ENCODE measurements at places on chromosomes 3 and 15. TPM values are rescaled to one million over a fixed set of nuclear protein-coding genes. Genes with fewer than 3 reads are reported as not detected.

The FBXL22 gene
- total RNA-seq = 0.13 TPM

- no peak for DNase-seq
Observed at GRCh38 chr3:81788044-81788443, 26.6 kb upstream of the GBE1 start.

- DNase-seq = no peak
Observed at GRCh38 chr15:68672781-68673205, 94.0 kb downstream of the CORO2B start.

- no peak for DNase-seq
Observed at GRCh38 chr15:64542091-64542490, 81.7 kb downstream of the ZNF609 start.

DNA sequence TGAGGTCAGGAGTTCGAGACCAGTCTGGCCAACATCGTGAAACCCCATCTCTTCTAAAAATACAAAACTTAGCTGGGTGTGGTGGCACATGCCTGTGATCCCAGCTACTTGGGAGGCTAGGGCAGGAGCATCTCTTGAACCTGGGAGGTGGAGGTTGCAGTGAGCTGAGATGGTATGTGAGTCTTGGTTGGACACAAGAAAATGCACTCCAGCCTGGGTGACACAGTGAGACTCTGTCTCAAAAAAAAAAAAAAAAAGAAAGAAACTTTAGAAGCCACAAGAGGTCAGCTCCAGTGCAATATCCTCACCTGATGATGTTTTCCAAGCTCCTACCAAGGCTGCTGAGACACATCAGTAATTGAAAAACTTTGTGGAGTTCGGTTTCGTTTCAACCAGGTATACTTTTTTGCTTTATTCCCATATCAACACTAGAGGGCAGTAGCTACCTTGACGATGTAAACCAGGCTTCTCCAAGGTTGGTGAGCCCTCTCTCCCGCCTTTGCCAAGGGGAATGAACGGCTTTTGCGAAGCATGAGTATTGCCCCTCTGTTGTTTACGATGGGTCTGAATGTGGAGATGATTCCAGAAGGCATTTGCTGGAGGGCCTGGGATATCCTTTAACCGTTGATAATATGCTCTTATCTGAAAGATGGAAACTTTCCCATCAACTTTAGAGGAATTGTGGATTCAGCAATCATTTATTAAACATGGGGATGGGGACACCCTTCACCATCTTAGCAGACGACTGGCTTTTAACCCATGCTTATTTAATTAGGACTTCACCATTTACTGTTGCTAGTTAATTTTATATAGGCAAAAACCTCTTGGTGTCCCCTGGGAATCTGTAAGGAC is 202.8 kb downstream of the SV2B start:
- peak; percentile 44 for DNase-seq

GRCh38 chr15:59174151-59174834 is 32.4 kb upstream of the LDHAL6B start:
- no peak for DNase-seq

DNA sequence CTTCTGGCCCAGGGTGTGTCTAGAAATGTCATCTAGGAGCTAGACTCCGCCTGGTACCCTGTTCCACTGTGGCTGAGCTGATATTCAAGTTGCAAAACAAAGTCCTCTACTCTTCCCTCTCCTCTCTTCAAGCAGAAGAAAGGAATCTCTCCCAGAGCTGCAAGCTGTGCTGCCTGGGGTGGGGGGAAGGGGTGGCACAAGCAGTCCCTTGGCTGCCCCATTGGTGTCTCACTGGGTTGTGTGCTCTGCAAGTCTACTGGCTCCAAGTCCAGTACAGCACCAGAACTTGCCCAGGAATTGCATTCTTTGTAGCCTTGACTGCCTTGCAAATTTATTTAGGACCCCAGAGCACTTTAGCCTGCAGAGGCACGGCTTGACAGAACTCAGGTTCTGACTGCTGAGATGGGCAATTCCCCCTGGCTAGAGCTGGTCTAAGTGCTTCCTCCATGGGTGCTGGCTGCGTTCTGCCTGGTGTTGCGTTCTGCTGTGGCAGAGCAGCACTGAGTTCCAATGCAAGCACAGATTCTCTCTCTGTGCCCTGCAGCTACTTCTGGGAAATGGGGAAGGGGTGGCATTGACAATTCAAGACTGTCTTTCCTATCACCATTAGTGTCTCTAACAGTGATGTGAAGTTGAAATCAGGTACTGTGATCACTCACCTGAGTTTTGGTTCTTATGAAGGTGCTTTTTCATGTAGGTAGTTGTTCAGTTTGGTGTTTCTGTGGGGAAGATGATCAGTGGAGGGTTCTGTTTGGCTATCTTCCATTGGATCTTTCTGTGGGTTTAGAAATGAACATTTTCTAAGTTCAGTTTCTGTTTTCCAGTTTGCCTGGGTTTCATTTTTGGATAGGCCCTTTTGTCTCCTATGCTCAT is 39.5 kb downstream of the OXSR1 start:
- no peak for DNase-seq

DNA sequence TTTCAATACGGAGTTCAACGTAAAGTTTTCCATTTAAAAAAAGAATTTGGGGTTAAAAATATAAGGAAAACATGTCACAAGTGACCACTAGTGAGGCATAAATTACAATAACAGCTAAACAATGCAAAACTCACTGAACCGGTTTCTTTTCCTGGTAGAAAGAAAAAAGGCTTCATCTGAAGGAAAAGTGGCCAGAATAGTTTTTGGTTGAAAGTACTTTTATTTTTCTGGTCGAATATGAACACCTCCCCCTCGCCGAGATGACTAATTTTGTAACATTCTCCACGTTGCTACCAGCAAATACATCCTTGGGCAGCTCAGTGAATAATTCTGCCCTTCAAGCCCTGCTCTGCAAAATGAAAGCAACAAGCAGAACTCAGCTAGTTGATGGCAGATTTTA is 3.9 kb upstream of the SRGAP3 start:
- DNase-seq = no peak

DNA sequence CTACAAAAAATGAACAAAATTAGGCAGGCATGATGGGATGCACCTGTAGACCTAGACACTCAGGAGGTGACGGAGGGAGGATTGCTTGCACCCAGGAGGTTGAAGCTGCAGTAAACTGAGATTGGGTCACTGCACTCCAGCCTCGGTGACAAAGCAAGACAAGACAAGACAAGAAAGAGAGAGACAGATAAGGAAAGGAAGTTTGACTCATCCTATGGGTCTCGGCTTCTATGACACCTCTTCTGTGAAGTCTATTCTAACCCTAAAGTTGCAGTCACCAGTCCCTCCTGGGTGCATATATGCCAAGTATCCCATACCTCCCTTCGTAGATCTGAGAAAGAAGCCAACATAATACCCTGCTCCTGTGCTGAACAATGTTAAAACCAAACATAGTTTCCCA is 7.9 kb upstream of the ZMAT3 start:
- DNase-seq = no peak

DNA sequence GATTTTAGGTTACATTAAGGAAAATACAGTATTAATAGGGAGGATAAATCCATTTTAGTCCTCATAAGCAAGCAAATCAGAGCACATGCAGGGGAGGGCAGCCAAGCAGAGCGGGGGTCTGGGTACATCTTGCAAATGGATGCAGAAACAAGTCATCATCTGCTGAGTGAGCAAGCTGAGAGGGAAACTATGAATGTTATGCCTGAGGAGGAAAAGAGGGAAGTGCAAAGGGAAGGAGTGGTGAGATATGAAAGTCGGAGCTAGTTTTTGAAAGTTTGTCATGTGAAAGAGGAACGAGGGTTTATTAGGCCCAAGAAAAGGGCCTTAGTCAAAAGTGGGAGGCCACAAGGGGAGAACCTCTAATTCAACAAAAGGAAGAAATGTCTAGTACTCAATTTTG is 15.4 kb downstream of the PTX3 start:
- DNase-seq = no peak
